ENCODE measurements at places on chromosomes 3 and 15.

DNA sequence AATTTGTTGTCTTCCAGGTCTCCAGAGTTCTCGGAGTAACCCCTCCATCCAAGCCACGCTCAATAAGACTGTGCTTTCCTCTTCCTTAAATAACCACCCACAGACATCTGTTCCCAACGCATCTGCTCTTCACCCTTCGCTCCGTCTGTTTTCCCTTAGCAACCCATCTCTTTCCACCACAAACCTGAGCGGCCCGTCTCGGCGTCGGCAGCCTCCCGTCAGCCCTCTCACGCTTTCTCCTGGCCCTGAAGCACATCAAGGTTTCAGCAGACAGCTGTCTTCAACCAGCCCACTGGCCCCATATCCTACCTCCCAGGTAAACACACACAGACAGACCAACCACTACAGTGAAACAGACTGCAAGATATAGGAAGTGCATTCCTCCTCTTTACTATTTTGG lies 87.9 kb upstream of the BLM start:
- DNase-seq = no peak

DNA sequence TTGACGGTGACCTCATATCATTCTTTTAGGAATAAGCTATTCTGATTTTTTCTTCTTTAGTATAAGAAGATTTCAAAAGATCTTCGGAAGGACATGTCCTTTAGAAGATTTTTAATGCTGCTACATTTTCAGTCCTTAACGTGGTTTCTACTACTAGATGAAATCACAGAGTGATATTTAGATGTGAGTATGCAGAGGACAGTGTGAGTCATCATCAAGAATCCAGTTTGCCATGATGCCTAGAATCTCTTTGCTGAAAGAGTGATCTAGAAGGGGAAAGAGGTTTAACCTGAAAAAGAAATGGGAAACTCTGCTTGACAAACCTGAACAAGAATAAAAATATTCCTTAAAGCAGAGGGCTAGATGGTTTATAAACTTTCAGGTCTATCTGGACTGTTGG lies 43.2 kb downstream of the SLC7A14 start:
- DNase-seq = no peak

- DNase-seq = no peak
Measured at GRCh38 chr15:55402707-55403106, 5.5 kb downstream of the CCPG1 start.

DNA sequence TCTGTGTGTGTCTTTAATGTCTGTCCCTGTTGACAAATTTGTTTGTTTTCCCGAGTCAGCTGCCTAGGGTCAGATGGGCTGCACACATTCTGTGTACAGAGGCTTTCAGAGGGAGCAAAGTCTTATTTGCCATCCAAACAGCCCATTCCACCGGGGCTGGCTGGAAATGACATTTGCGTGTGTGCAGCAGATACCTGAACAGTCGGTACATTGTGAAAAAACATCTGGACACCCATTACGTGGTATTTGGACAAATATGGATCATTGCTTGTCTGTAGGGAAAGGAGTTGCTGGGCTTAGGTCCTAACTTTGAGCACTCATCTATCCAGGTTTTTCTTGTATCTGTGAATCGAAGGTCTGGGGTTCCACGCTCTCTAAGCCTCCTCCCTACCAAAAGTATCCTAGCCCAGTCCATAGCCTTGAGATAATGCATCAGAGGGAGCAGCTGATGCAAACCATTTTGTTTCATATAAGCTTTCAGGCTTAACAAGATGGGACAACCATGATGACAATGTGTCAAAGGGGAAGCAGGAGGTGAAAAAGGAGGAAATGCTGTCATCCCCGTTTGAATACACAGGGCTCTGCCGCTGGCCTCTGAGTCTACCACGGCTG lies 22.2 kb upstream of the CMTM8 start:
- DNase-seq = no peak

GRCh38 chr3:99351122-99351521 lies 287.3 kb upstream of the COL8A1 start:
- no peak for DNase-seq

DNA sequence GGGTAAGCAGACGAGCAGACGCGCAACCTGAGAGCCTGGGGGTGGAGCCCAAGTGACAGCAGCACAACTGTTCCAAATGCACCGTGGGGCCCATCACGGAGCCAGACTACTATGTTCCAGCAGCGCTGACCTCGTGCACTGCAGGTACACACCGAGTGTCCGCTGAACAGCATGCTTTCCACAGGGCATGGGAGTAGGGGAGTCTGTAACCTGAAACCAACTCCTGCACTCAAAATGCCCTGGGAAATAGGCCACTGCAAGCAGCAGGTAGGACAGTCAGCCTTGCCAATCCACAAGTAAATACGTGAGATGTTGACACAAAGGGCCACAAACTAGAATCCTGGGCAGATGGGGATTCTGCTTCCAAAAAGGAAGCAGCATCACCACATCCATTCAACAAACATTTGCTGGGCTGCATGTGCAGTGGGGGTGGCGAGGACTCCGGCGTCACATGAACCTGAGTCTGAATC lies 73.9 kb downstream of the TBC1D2B start:
- DNase-seq = no peak

DNA sequence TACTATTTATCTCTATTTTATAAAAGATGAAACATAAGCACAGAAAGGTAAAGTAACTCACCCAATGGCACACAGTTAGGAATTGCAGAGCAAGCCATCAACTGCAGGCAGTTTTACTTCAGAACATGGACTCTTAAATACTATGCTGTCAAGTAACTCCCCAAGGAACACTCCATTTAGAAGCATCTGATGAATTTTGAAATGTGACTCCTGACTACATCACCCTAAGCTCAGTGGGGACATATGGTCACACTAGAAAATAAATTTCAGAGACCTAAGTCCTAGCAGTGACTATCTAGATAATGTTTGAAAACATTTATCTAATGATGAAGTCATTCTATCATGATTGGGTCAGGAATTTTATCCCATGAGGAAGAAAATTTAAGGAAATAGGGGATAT lies 272.8 kb upstream of the ARRDC4 start:
- DNase-seq = no peak

- DNase-seq = no peak
Measured at GRCh38 chr15:94205366-94205765, 26.0 kb upstream of the MCTP2 start.

GRCh38 chr3:29430558-29430971 lies 149.7 kb downstream of the RBMS3 start:
- no peak for DNase-seq

GRCh38 chr3:38116471-38117162 lies 20.3 kb downstream of the ACAA1 start:
- no peak for DNase-seq
